ENCODE measurements at places on chromosomes 7 and 10.

DNA sequence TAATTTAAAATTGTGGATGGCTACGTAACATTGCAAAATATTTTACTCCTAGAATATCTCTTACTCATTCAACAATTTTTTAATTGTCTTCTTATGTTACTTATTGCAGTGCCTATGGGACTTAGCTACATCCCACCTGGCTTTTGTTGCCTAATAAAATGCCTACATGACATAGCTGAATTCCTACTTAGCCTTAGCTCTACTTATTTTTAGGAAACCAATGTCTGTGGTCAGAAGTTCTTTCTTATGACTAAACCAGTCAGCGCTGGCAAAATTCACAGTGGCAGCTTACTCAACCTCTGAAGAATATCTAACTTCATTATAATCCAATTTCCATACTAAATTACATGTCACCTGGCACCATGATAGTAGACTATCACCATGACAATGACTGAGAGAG is 1612.4 kb upstream of the LRRTM3 start:
- no peak for DNase-seq

DNA sequence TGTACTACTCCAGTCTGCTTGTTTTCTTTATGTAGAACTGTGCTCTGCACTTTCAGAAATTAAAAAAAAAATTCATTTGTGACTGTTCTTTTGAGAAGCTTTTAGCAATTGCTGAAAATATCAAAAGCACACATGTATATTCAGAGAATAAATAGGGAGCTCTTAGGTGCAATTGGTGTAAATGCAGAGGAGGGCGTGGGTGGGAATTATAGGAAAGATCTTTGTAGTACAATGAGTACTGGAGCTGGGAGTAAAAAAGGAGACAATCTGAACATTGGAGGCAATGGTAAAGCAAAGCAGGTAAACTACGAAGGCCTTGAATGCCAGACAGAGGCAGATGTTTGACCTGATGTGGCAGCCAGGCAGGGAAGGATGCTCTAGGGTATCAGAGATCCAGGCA is 267.5 kb downstream of the SORCS3 start:
- DNase-seq, result no peak

- no peak for DNase-seq
Measured at GRCh38 chr7:45924283-45924682, 3.2 kb upstream of the IGFBP3 start.

- DNase-seq, result no peak
Measured at GRCh38 chr7:29370531-29371314, 176.1 kb downstream of the CHN2 start.

GRCh38 chr10:112383325-112383724 is 9.4 kb downstream of the ACSL5 start:
- DNase-seq, result no peak

- DNase-seq, result no peak
Measured at GRCh38 chr7:77415476-77415822, 700 bp downstream of the GSAP start.
